ENCODE measurements at places on chromosomes 11 and 22.
A peak's percentile ranks its signal among the peaks of the same experiment; 100 is the strongest.

- DNase-seq = no peak
Observed at GRCh38 chr11:77322926-77323590, 21.6 kb upstream of the GDPD4 start.

GRCh38 chr11:46856605-46857343 lies 10.7 kb upstream of the CKAP5 start:
- DNase-seq = no peak

DNA sequence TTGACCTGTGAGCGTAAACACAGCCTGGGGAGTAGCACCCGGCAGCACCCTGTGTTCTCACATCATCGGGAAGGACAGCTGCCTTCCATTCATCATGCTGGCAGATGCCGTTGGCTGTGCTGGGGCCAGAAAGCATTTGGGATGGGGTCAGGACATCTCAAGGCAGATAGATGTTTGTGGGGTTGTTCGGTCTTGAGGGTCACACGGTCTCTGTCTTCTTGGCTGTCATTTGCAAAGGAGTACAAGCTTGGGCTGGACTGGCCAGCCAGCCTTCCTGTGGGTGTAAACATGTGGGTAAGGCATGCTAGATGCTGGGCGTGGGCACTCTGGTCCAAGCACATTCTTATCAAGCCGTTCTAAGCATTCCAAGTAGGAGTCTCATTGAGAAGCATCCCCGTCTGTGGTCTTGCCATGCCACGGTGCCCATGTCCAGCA lies 81.4 kb downstream of the TBC1D22A start:
- DNase-seq = no peak

DNA sequence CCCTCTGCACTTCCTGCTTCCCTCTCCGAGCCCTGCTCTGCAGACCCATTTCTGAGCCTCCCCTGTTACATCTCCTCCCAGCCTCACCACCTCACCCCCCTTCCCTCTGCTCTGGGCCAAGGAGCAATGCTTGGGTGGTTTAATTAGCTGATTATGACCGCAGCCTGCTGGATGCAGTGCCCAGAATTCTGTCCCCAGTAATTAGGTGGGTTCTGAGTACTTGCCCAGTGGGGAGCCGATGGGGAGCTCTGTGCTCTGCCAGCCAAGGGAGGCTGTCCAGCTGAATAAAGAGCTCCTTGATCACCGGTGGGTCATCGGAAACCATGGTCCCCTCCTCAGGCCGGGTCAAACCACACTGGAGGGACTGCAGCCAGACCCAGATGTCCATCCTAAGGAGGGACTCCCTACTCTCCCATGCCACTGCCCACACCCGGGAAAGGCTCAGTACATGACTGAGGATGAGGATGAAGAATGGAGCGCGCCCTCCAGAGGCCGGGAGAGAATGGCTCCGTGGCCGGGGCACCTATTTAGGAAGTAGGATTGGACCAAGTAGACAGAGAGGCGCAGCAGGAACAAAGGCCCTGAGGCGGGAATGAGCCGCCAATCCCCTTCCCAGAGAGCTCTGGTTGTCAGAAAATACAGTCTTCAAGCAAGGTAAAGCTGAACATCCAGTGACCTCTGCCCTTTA lies 9.1 kb downstream of the ARRB1 start:
- no peak for DNase-seq

GRCh38 chr11:68352591-68352990 lies 40.2 kb downstream of the LRP5 start:
- DNase-seq = no peak

- DNase-seq = no peak
Observed at GRCh38 chr11:18612394-18612793, 12.8 kb downstream of the MISFA start.

DNA sequence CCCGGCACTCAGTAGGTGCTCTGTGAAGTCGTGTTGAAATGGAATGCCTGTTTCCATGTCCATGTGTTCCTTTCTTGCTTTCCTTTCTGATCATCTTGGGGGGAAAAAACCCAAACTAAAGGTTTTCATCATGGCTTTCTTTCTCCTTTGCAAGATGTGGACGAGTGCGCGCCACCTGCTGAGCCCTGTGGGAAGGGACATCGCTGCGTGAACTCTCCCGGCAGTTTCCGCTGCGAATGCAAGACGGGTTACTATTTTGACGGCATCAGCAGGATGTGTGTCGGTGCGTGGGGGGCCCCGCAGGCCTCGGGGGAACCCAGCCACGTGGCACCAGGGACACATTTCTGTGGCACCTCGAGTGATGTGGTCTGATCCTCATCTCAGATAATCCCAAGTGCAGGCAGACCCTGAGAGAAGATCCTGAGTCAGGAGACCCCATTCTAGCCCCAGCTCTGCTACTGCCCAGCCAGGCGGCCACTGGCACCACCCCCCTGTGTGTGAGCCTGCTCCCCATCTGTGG lies 39.4 kb downstream of the FBLN1 start:
- DNase-seq = no peak

DNA sequence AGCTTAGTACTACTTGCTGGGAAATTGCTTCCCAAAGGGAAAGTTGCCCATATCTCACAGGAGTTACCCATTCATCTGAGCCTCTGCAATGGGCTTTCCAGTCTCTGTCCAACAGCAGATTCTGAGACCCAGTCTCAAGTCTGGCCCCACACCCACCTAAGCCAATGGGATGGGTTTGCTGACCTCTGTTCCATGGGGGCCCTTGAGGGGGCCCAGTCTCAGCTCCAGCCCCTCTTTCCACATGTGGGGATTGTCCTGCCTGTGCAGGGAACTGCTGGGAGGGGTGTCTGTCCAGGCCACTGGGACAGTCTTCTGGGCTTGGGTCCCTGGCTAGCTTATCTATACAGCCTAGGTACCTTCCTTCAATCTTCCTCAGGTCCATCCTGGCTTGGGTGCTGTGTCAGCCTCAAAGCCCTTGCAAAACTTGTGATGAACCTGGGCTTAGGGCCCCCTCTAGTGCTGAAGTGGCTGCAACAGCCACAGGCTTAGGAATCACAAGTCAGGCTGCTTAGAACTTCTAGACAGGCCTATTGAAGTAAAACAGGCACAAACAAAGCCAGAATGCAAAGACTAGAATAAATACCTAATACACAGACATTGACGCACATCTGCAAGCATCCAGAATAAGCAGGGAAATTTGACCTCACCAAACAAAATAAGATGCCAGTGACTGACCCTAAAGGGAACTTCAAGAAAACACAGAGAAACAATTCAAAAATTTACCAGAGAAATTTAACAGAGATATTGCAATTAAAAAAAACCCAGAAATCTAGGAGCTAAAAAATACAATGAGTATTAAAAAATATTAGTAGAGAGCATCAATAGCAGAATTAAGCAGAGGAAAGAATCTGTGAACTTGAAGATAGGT lies 11.7 kb upstream of the PATL1 start:
- peak; percentile 67 for DNase-seq
